ENCODE measurements at places on chromosomes 12 and 14.

DNA sequence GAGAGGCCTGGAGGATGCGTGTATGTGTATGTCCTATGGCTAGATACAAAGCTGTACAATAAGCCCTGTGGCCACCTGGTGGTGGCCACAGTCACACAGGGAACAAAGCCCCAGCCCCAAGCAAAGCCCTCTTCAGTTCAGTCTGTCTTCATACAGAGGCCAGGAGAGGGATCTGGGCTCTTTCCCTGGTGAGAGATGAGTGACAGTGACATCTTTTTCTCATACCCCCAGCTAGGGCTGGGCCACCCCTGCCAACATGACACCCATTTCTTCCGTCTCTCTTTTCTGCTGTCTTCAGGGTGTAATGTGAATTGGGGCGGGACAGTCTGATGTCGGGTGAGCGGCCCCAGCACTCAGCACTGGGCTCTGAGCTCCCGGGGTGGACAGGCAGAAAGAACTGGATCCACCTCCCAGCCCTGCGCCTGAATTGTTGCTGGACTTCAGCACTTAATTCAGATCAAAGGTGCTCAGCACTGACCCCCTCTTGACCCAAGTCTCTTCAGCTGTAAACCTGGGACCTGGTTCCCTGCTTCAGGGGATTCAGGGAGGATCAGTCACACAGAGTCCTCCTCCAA lies 59.8 kb downstream of the SERPINA3 start:
- no peak for DNase-seq

DNA sequence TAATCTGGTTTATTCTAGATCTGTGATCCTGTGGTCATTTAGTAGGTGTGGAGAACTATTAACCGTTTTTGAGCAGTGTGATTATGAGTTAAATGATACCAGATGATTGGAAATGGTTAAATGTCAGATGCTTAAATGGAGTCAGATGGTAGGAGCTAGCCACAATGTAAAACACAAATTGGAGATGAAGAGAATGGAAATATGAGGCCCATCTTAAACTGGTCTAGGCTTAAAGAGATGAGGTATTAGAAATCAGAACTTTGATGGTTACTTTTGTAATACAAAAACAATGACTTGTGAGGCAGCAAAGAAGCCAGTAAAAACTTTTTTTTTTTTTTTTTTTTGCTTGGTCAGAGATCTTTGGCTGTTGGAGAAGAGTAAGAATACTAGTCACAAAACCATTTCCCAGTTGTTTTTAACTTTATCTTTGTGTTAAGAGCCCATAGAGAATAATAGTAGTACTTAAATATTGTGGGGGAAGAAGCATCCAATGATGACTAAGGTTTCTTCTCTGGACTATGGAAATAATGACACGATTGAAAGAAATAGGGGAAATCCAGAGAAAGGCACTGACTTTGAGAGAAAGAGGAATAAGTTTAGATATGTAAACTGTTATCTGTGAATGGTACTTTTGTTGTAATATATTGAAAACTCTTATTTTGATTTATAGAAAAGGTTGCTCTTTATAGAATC lies 95.9 kb downstream of the WNK1 start:
- no peak for DNase-seq

DNA sequence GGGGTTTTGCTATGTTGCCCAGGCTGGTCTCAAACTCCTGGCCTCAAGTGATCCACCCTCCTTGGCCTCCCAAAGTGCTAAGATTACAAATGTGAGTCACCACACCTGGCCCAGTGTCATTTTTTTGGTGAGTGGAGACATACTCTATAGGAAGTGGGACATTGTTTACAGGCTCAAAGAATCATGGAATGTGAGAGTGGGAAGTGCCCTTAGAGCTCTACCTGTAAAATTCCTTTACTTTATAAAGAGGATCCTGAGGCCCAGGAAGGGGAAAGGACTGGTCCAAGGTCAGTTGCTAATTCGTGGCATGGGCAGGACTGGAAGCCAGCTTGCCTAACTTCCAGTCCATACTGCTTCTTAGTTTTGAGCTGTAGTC lies 8.7 kb upstream of the ADCK1 start:
- DNase-seq = no peak

- DNase-seq = no peak
These were observed 394.6 kb downstream of the AEBP2 start for GRCh38 chr12:19833775-19834501.

DNA sequence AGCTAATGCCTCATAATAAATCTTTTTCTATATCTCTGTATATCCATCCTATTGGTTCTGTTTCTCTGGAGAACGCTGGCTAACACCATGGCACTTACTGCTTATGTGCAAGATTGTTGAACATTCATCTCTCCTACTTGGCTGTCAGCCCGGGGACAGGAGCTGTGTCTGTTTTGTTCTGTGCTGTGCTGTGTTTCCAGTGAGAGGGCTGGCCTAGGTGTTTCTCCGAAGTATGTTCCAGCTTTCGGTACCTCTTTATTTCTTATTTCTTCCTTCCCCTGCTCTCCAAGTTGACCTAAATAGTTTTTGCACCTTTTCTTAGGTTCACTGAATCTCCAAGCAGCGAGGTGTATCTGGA lies 18.8 kb upstream of the NR4A1 start:
- DNase-seq = peak; percentile 78

- no peak for DNase-seq
These were observed 368.7 kb upstream of the GARIN6 start for GRCh38 chr12:99278899-99279298.

GRCh38 chr12:100995201-100995600 lies 200.6 kb downstream of the ANO4 start:
- no peak for DNase-seq

DNA sequence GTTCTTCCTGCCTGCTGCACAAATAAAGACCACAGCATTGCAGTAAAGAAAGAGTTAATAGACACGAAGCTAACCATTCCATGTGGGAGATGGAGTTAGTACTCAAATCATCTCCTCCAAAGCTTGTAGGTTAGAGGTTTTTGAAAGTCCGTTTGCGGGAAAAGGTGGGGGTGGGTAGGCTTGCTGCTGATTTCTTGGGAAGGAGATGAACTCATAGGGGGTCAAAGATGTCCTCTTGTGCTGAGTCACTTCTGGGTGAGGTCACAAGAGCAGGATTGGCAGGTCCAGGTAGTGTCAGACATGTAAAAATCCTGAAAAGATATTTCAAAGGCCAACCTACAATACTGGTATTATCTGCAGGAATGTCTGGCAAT lies 66.4 kb downstream of the PTHLH start:
- DNase-seq = no peak

DNA sequence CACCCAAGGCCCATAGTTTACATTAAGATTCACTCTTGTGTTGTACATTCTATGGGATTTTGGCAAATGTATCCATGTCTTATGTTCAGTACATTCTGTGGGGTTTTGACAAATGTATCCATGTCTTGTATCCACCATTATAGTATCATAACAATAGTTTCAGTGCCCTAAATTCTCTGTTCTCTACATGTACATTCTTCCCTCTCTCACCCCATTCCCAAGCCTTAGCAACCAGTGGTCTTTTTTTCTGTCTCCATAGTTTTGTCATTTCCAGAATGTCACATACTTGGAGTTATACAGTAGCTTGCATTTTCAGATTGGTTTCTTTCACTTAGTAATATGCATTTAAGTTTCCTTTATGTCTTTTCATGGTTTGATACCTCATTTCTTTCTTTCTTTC lies 6.7 kb downstream of the TOGARAM1 start:
- no peak for DNase-seq

- DNase-seq = no peak
These were observed 68.3 kb downstream of the DERA start for GRCh38 chr12:15979096-15980092.

DNA sequence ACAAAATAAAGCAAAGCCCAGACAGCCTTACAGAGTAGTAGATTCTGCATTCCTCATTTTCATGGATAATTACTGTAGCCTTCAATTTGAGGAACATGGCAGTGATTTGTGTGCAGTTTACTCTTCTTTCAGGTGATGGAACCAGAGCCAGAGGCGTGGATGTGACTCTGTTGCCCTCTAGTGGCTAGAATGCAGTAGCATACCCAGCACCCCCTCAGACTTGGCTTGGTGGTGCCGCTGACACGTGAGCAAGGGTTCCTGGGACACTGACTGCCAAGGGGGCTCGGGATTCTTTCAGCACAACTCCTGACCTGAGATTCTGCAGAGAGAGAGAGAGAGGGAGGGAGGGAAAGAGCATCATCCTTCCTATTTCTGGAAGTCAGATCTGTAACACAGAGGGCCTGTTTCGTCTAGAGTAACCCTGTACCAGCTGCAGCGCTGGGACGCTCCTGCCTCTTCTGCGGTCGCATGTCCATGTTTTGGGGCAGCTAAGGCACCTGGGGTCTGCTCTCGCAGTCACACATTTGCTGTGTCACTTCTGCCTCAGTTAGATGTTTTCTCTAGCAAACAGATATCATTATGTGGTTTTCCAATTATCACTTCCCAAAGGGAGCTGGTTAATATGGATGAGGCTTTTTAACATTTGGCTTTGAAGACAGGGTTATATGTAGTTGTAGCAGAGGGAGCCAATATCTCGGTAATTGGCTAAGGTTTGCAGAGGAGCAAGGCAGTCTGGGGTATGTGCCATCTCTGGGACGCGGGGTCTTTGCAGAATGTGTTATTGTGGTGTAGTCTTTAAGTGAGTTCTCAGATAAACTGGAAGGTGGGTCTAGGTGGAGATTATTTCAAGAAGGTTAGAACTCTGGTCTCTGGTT lies 428.1 kb downstream of the NRXN3 start:
- peak; percentile 71 for DNase-seq

Data from pons (tissue), 1 donor.